ENCODE measurements at places on chromosomes 2 and 18. TPM values are rescaled to one million over a fixed set of nuclear protein-coding genes. Genes with fewer than 3 reads are reported as not detected.

DNA sequence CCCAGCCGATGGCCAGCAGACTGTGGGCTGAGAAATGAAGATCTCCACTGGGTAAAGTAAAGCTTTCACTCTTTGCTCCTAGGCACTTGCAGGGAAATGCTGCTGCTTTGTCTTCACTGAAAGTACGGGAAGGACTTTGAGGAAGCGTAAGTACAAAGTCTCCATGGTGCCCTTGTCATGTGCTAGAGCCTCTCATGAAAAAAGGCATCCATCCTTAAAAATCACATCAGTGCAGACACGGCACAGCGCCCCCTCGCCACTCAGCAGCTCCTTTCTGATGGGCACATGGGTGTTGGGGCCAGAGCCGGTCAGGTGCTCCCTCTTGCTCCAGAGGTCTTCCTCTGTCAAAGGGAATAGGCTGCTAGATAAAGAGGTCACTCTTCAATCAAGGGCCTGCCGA, 109.0 kb upstream of the STPG4 start:
- DNase-seq: no peak

- no peak for DNase-seq
These were observed 65.5 kb upstream of the SIX2 start for GRCh38 chr2:45074713-45075112.

- DNase-seq: no peak
These were observed 219.3 kb downstream of the NEDD4L start for GRCh38 chr18:58263055-58263957.

NDC80 gene
- total RNA-seq: 53.6 TPM

GRCh38 chr2:200443916-200444315, 66.0 kb downstream of the KCTD18 start:
- no peak for DNase-seq

DNA sequence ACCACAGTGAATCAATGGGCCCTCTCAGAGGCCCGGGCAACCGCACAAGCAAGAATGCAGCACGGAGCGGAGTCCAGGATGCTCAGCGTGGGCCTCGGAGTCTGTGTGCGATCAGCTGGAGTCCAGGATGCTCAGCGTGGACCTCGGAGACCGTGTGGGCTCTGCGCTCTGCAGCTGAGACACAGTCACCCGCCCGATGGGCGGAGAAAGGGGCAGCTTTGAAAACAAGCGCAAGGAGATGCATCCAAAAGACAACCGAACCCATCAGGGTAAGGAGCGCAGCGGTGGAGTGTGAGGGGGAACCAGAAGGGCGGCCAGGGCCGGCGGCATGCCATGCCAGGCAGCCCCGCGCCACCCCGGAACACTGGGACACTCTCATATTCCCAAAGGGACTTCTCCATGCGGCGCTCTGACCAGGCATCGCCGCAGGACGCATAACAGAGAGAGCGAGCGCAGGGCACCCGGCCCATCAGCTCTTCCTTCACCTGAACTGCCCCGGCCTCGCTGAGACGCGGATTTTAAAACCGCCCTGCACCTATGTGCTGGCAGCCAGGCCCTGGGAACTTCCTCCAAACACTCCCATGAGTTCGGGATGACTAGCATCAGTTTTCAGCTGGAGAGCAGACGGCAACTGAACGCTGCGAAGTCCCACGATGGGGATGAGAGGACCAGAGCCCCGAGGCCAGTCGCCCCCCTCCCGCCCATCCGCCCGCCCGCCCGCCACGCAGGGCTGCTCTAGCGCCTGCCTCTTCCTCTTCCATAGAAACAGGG, 44.7 kb downstream of the MC5R start:
- DNase-seq: no peak

FER1L5 gene
- total RNA-seq: not detected

CCDC88A gene
- total RNA-seq: 7.5 TPM

GRCh38 chr2:240125742-240126141, 10.4 kb downstream of the COPS9 start:
- DNase-seq: no peak

GRCh38 chr18:66160007-66160406, 409.2 kb downstream of the CDH7 start:
- no peak for DNase-seq

HTR2B gene
- not detected for total RNA-seq

LOXL3 gene
- 0.50 TPM for total RNA-seq

- no peak for DNase-seq
These were observed 763.2 kb upstream of the ZEB2 start for GRCh38 chr2:145283131-145283530.

- no peak for DNase-seq
These were observed 495.7 kb upstream of the TCF4 start for GRCh38 chr18:56083523-56084287.

DNA sequence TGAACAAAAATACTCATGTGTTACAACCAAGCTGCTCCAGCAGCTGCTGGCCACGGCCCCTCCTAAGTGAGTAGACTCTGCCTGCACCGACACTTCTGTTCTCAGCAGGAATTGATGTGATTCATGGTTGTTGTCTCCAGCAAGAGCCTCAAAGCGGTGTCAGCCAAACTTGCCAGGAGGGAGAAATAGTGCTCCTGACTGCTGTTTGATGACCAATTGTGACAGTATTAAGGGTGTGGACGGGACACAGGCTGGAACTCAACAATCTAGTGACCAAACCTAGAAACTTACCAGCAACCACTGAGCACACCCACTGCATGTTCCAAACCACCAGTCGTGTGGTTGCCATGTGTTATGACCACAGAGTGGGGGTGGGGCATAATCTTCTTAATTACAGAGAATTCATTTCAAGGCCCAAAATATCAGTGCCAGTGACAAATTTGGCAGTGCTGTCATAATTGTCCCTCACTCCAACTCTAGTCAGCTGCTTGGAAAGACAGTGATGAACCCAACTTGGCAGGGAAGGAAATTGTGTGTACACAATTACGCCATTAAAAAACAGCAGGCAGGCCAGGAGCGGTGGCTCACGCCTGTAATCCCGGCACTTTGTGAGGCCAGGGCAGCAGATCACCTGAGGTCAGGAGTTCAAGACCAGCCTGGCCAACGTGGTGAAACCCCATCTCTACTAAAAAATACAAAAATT, 30.4 kb downstream of the FBLN7 start:
- DNase-seq: no peak

DNA sequence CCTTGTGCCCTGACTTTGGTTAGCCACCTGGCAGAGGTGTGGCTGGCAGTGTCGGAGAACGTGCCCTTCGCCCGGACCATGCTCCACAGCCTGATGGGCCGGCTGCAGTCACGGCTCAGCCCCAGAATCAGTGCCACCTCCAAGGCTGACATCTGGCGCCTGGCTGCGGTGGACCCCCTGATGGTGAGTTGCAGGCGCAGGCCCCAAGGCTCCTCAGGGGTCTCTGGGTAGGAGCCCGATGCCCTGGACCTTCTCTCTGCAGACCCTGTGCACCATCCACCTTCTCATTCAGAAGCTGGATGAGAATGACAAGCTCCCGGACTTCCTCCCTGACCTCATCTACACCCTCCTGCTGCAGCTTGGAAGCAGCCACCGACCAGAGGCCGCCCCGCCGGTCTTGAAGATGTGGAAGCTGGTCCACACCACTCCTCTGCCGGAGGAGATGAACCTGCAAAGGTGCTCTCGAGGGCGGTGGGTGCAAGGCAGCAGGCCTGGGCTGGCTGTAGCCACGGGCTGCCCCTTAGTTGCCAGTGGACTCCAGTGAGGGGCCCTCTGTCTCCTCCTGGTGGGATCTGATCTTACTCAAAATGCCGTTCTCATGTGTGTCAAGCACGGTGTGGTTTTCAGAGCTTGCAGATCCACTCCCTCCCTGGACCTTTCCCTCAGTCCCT, 32.1 kb downstream of the HJURP start:
- no peak for DNase-seq

DNA sequence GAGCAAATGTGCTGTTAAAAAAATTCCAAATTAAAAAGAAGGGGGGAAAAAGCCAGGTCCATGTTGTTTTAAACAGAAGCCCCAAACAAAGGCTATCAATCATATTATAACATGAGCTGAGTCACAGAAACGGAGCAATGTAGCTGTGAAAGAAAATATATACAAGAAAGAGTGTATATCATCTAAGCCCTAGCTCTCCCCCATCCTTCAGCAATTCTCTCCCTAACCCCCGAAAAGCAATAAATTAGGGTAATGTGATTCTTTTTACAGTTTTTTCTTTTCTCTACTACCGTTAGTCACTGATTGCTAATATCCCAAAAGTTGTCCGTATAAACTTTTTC, 25.3 kb downstream of the FEZ2 start:
- DNase-seq: no peak

SH3RF3 gene
- 0.28 TPM for total RNA-seq

- DNase-seq: no peak
These were observed 48.9 kb downstream of the TSN start for GRCh38 chr2:121804340-121804739.

- DNase-seq: peak; percentile 74
These were observed 825 bp downstream of the ITGA6 start for GRCh38 chr2:172427990-172428831.

DNA sequence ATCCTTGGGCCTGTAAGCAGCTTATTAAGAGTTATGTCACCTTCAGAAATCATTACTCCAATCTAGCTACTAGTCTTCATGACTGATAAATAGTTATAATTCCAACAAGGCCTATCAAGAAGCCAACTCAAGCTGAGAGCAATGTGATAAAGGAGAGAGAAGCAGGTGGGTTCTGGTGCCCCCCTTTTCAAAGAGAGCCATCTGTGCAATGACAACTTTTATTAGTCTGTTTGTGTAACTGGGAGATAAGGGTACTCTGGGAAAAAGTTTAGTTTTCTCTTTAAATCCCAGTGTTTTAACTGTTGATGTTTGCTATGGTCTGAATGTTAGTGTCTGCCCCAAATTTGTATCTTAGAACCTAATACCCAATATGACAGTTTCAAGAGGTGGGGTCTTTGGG, 60.6 kb downstream of the CCDC93 start:
- no peak for DNase-seq

DNA sequence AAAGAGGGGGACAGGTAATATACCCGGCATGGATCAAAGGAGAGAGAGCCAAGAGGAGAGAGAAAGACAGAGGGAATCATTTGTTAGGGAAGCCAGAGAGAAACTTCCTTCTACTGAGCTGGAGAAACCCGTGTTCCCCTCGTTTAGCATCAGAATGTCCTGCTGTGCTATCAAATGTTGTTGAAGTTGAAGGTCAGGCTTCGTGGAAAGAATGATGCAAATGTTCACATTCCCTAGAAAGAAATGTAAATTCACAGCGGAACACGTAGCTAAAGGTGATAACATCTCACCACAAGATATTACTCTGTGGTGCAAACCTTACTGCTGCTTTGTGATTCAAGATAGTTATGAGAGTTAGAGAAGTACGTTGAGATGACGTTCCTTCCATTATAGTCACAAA, 258.1 kb downstream of the LNPK start:
- DNase-seq: no peak

DNA sequence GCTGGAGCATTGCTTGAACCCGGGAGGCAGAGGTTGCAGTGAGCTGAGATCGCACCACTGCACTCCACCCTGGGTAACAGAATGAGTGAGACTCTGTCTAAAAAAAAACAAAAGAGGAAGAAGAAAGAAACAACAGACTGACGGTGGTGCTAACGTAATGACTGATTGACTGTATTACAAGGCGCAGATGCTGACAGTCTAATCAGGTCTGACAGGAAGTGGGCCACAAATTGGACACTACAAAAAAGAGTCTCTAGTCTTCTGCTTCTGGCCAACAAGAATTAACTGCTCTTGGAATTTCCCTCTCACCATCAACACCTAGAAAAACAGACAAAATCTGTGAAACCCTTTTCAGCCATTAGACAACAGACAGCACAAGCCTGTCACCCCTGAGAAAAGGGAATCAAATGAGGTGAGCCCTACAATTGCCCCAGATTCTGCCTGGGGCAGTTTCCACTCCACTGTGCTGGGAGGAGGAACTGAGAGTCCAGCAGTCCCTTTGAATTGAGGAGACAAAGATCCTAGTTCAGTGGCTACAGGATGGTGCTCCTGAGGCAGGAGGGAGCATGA, 43.3 kb downstream of the SNED1 start:
- no peak for DNase-seq

ASXL3 gene
- not detected for total RNA-seq

DNA sequence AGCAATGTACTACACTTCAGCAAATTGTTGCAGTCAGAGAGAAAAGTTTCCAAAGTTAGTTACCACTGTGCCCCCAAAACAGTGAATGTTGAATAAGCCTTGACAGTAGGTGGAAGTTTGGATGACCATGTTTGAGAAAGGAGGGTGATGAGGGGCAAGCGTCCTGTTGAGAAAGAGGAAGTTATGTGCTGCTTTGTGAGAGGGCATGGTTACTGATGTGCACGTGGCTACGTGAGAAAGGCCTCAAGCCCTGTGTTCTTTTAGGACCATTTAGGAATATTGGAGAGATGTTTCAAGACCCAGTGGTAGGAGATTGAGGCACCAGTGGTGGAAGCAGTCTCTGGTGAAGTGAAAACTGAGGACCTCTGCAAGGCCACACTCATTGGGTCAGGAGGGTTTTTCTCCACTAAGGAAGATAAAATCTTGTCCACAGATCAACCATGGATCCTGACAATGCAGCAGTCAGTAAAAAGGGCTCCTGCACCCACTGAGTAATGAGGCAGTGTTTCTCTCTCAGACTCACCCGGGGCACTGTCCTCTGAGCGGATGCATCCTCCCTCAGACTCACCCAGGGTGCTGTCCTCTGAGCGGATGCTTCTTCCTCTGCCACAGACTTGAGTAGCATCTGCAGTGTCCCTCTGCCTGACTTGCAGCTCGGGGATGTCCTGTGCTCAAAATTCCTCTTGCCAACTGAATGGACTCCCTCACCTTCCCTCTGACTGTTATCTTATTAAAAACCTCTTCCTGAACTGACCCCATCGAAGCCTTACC, 34.7 kb upstream of the ACTR3 start:
- DNase-seq: no peak

GATA6 gene
- total RNA-seq: not detected

CYP27A1 gene
- 3.9 TPM for total RNA-seq

KIDINS220 gene
- total RNA-seq: 33.2 TPM

SPHKAP gene
- not detected for total RNA-seq

DNA sequence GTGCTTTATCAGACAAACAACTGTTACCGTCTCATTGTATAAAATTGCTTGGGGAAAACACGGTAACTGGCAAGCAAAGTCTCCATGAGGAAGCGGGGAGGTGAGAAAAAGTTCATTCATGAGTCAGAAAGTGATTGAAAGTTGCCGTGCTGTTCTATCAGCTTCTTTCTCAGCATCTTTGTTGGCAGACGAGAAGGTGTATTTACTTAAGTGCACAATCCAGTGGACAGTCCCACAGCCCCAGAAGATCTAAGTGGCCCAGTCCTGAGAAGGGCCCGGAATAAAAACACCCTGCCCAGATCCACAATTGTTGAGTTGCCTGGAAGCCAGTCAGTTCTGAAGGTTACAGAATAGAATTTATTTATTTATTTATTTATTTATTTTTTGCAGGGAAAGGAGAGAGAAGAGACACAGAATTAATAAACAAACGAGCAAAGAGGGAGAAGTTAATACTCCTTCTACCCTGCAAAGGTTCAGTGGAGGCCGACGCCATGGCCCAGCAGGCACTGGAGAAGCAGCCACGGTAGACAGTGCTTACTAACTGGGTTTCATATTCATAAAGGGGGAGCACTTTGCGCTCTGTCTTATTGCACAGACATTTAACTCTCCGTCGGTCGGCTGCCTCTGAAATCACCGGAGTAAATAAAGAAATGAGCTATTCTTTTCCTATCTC, 676.0 kb upstream of the SALL3 start:
- no peak for DNase-seq

All from naive thymus-derived CD4-positive, alpha-beta T cell (primary cell).